Type B pancreatic cell (in vitro differentiated cells): ENCODE measurements at places on chromosomes 7 and 10. TPM values are rescaled to one million over a fixed set of nuclear protein-coding genes. Genes with fewer than 3 reads are reported as not detected.

Gene BLNK
- 21.7 and 59.8 TPM in 2 replicates for total RNA-seq

Gene GJD4
- total RNA-seq, result 0.17 TPM in 1 of 2 replicates, not detected in the other

Gene MACC1
- 14.8 and 27.8 TPM in 2 replicates for total RNA-seq

Gene MAGI2
- 5.7 and 13.3 TPM in 2 replicates for total RNA-seq

Gene PAPSS2
- total RNA-seq, result 21.1 and 23.8 TPM in 2 replicates

Gene LRMDA
- 0.62 and 2.0 TPM in 2 replicates for total RNA-seq

Gene C10orf71
- total RNA-seq, result not detected in 2 replicates

Gene CACNA2D1
- 21.5 and 29.2 TPM in 2 replicates for total RNA-seq

Gene BTBD16
- total RNA-seq, result 0.29 and 0.46 TPM in 2 replicates

Gene C10orf53
- total RNA-seq, result not detected in 2 replicates

Gene CNNM1
- total RNA-seq, result 1.7 and 2.0 TPM in 2 replicates

Gene FFAR4
- total RNA-seq, result 0.70 and 1.2 TPM in 2 replicates

Gene GIMAP4
- not detected in 2 replicates for total RNA-seq

Gene MALRD1
- total RNA-seq, result 1.4 and 1.8 TPM in 2 replicates

Gene GATAD1
- 27.8 and 38.9 TPM in 2 replicates for total RNA-seq

Gene CAMK2B
- total RNA-seq, result 7.6 and 8.4 TPM in 2 replicates

DNA sequence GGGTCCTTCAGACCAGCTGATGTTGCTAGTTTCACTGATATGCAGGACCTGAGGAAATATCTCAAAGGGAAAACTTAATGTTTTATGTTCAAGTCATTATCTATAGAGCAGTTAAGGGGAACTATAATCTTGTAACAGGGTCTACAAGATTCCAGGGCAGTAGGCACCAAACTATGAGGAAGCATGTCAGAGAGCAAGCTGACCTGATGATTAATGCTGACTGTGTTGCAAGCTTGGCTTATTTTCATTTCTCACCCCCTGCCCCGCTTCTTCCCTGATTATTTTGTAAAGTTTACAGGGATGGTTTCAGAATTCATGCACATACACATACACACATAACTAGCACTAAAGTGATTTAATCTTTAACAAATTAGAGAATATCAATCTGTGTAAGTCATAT is 84.3 kb upstream of the CACNA2D1 start:
- DNase-seq, result no peak

- peak; percentile 71 for DNase-seq
These were observed 1.0 kb downstream of the GRM8 start for GRCh38 chr7:127251465-127252376.

- DNase-seq, result no peak
These were observed 286.2 kb upstream of the VWC2 start for GRCh38 chr7:49486974-49487829.

DNA sequence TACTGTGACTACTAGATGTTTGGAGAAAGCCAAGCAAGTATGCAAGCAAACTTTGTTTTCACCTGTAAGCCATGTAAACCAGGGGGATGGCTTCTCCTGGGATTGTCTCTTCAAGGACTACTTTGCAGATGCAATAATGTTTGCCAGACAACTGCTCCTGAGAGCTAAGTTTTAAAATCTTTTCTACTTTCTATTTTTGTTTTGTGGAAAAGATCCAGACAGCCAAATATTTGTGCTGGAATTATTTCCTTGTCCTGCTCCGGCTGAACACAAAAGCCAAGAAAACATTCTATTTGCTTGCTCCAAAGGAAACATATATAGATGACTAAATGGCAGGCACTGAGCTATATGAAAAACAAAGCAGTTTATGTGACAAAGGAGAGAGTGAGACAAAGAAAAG is 51.6 kb downstream of the TFPI2 start:
- no peak for DNase-seq

GRCh38 chr7:78323118-78323517 is 524.5 kb downstream of the PHTF2 start:
- DNase-seq, result no peak

- DNase-seq, result no peak
These were observed 6.3 kb downstream of the TRPV5 start for GRCh38 chr7:142927085-142927745.

DNA sequence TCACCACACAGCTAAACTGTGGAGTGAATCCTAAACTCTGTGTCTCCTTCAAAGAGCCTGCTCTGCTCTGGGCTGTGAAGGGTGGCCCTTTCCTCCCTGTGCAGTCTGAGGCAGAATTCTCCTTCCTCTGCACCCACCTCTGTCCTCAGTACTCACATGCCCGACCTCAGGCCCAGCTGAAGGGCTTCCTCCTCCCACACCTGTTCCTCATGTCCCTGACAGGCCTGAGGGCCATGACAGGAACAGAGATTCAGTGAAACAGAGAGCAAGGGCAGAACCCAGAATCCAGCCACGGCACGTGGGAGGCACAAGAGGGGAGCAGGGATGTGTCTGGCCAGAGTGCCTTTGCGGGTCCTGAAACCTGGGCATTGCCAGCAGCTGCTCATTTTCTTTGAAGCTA is 13.9 kb downstream of the CREB3L2 start:
- no peak for DNase-seq

DNA sequence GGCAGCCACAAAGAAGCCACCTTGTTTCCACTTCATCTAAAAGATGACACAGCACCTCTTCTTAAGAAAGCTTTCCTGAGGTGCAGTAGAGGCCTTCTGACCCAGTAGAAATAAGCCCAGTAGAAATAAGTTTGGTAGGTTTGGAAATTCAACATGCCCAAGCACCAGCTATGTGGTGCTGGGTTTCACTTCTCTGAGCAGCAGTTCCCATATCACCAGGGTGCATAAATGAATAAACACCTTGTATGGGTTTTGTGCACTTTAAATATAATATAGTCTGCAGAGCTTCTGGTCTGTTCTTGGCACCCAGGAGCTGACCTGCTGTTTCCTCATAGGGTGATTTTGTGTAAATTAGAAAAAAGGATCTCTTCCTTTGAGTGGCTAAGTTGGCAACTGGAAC is 492.4 kb upstream of the SORCS1 start:
- DNase-seq, result no peak

GRCh38 chr10:50574305-50574704 is 49.5 kb downstream of the SGMS1 start:
- DNase-seq, result no peak

GRCh38 chr7:15457990-15458955 is 103.5 kb downstream of the AGMO start:
- no peak for DNase-seq

- DNase-seq, result no peak
These were observed 3.1 kb downstream of the CPED1 start for GRCh38 chr7:120991581-120991980.

- DNase-seq, result no peak
These were observed 35.0 kb upstream of the ARHGAP12 start for GRCh38 chr10:31963589-31963980.

DNA sequence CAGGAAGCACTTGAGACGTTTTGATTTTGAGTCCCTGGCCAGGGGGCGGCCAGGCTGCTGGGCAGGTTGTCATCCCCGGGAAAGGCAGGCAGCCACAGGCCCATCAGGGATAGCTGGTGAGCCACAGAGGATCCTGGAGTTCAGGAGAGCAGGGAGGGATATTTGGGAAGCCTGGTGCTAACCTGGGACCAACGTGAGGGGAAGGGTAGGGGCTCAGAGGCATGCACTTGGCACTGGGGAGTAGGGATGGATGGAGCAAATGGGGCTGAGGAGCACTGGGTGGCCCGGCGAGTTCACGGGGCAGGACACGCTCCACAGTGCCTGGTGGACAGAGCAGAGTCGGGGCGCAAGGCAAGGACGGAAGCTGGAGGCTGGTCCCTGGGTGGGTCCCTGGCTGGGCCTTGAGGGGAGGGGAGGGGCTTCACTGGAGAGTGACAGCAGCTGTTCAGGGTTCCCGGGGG is 30.2 kb downstream of the LRRC27 start:
- no peak for DNase-seq

- no peak for DNase-seq
These were observed 137.3 kb downstream of the CELF2 start for GRCh38 chr10:11154849-11155498.

DNA sequence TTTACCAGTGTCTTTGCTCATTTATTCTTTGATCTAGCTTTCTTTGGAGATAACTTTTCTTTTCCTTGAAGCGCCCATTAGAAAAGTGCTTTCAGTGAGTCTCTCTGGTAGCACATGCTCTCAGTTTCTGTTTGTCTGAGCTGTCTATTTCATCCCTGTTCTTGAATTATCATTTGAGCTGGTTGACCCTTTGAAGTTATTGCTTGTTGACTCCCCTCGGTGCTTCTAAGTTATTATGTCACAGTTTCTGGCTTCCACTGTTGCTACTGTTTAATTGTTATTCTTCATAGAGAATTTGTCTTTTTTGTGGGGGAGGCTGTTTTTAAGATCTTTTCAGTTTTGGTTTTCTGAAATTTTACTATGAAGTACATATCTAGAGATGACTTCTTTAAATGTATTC is 11.4 kb upstream of the PRF1 start:
- no peak for DNase-seq

DNA sequence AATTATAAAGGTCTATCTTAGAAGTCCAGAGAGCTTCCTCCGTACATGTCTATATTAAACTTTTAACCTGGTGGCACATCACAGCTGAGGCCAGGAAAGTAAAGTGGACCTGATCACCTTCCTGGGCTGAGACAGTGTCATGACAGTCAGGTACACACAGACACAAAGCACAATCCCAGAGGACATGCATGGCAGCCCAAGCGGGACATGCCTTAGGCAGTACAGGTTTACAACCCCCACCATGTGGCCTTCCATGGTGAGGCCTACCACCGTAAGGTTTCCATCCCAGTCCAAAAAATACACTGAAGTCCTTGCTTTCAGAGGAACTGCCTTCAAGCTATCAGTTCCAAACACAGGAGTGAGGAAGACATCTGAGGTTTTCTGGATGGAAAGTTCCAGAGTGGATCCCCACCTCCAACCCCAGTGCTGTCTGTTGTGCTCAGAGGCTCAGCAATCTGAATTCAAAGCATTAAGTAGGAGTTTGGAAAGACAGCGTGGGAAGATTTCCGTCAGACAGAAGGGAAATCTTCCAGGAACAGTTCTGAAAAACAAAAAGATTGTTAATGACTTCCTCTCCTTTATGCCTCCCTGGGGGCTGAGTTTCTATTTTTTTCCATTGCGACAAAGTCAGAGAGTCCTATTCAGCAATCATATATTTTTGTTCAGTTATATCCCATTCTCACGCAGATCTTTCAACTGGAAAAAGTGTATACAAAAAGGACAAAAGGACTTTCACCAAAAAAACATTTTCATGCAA is 20.1 kb downstream of the IFIT3 start:
- DNase-seq, result no peak

DNA sequence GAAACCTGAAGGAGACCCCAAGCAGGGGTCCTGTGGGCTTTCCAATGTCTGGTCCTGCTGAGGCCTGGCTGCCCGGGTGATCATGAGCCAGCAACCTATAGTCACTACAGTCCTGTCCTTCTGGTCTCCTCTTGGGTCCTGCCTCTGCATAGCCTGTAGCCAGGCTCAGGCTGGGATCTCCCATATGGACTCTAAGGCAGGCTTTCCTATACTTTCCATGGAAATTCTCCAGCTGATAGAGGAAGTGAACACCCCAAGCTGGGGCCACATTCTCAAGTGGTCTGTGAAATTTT is 26.4 kb downstream of the ANXA8 start:
- DNase-seq, result peak; percentile 39

GRCh38 chr7:103679151-103680132 is 233.4 kb upstream of the SLC26A5 start:
- DNase-seq, result no peak

GRCh38 chr10:34602478-34602877 is 212.6 kb downstream of the PARD3 start:
- DNase-seq, result no peak

GRCh38 chr10:97503406-97503805 is 4.7 kb downstream of the UBTD1 start:
- DNase-seq, result no peak

GRCh38 chr10:117143103-117143823 is 5.2 kb upstream of the VAX1 start:
- DNase-seq, result no peak

- DNase-seq, result no peak
These were observed 3.2 kb downstream of the HHEX start for GRCh38 chr10:92692697-92693533.

DNA sequence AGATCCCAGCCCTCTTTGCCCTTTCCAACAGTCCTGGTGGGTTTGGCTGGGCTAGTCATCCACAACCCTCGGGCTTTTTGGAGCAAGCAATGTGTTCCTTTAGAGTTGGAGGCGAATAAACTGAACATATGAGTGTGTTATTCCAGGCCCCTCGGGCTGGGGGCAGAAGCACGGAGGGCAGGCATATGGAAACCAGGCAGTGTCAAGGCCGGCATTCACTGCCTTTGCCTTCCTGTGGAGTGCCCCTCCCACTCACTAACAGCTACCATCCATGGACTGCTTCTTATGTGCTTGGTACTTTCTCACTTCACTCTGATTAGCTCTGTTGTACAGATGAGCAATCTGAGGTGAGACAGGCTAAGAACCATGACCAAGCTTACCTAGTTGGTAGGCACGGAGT is 53.9 kb upstream of the EFCAB10 start:
- DNase-seq, result no peak

GRCh38 chr10:124349996-124350280 is 68.8 kb downstream of the OAT start:
- DNase-seq, result no peak

DNA sequence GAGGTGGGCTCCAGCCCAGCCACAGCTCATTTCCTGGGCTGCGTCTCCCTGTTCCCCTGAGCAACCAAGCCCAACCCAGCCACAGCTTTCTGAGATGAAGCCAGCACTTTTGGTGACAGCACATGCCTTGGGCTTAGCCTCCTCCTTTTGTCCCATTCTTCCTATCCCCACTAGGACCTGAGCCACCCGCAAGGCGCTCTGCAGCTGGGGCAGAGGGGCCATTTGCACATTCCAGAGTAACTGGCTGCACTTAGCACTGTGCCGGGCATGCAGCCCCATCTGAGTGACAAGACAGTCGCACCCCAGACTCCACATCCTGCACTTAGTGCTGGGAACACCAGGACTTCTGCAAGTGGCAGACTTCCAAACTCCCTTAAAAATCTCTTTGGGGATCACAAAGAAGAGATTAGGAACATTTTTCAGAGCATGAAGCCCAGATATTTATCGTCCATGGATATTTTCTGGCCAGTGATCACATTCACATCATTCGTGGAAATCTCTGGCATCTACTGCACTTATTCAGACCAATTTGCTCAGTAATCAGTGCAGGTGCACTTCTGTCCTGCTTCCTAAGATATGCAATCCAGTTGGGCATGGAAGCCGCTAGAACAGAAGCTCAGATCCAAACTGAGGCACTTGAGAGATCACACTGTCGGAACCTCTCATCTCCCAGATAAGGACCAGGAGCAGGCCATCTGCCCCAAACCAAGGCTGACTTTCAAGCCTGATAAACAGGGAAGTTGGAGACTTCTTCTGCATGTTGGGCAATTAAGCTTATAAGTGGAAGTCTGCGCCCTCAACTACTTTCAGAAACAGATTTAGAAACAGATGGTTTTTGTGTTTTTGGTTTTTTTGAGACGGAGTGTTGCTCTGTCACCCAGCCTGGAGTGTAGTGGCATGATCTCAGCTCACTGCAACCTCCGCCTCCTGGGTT is 26.4 kb downstream of the CHST15 start:
- DNase-seq, result no peak
